Immature natural killer cell (primary cell): ENCODE measurements at places on chromosomes 13 and 19.

DNA sequence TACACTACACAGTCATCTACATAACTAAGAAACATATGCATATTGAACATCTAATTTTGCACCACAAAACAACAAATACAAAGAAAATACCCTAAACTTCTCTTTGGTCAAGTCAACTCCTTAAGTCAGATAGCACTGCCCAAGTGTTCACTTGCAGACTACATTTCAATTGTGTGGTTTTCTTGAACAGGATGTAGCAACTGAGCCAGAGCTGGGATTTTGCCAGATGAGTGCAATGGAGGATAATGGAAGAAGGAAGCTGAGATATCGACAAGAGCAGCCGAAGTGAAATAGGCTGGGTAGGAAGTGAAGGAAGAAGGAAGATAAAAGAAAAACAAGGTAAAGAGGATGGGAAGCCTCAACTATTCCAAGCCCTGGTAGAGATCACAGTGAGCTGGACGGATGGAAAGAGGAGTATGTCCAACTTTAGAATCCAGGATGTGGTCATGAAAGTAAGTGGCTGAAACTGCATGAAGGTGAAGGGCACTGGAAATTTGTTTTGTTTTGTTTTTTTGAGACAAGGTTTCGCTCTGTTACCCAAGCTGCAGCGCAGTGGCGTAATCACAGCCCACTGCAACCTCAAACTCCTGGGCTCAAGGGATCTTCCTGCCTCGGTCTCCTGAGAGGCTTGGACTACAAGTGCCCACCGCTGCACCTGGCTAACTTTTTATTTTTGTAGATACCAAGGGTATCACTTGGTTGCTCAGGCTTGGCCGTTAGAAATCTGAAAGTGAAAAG is 15.0 kb downstream of the NUFIP1 start:
- H3K27ac ChIP-seq = no peak overlapping the region
- no peak for DNase-seq
- no peaks in the 10 kb centered on the region for H3K4me1 ChIP-seq
- H3K36me3 ChIP-seq = no peaks in the 10 kb centered on the region
- H3K27me3 ChIP-seq = no peaks in the 10 kb centered on the region

GRCh38 chr13:49210669-49211068 is 9.5 kb upstream of the MLNR start:
- no peak overlapping the region for H3K4me3 ChIP-seq
- no peak for DNase-seq
- H3K27ac ChIP-seq = no peak overlapping the region
- peaks cover 1% of the 10 kb centered on the region for H3K27me3 ChIP-seq
- peaks cover 23% of the 10 kb centered on the region for H3K36me3 ChIP-seq
- peaks cover 12% of the 10 kb centered on the region for H3K4me1 ChIP-seq

GRCh38 chr19:16328824-16329482 is 4.3 kb downstream of the KLF2 start:
- DNase-seq = peak; percentile 74
- H3K36me3 ChIP-seq = peaks cover 43% of the 10 kb centered on the region
- peak overlapping the region; percentile 99 for H3K27ac ChIP-seq

GRCh38 chr13:97234742-97235141 is 12.6 kb downstream of the MBNL2 start:
- no peak overlapping the region for H3K27ac ChIP-seq
- DNase-seq = no peak
- H3K27me3 ChIP-seq = no peaks in the 10 kb centered on the region

GRCh38 chr13:99363949-99364348 is 56.8 kb upstream of the GPR183 start:
- peaks cover 79% of the 10 kb centered on the region for H3K4me1 ChIP-seq
- peaks cover 33% of the 10 kb centered on the region for H3K36me3 ChIP-seq
- H3K27ac ChIP-seq = no peak overlapping the region
- DNase-seq = no peak

- peaks cover 2% of the 10 kb centered on the region for H3K27me3 ChIP-seq
- no peak overlapping the region for H3K4me3 ChIP-seq
- no peaks in the 10 kb centered on the region for H3K36me3 ChIP-seq
- no peak for DNase-seq
Observed at GRCh38 chr19:56946159-56946558, 105.6 kb upstream of the PEG3 start.
